ENCODE measurements at places on chromosomes 7 and 10. TPM values are rescaled to one million over a fixed set of nuclear protein-coding genes. Genes with fewer than 3 reads are reported as not detected.

Gene ZNF117
- total RNA-seq: 7.5 TPM

DNA sequence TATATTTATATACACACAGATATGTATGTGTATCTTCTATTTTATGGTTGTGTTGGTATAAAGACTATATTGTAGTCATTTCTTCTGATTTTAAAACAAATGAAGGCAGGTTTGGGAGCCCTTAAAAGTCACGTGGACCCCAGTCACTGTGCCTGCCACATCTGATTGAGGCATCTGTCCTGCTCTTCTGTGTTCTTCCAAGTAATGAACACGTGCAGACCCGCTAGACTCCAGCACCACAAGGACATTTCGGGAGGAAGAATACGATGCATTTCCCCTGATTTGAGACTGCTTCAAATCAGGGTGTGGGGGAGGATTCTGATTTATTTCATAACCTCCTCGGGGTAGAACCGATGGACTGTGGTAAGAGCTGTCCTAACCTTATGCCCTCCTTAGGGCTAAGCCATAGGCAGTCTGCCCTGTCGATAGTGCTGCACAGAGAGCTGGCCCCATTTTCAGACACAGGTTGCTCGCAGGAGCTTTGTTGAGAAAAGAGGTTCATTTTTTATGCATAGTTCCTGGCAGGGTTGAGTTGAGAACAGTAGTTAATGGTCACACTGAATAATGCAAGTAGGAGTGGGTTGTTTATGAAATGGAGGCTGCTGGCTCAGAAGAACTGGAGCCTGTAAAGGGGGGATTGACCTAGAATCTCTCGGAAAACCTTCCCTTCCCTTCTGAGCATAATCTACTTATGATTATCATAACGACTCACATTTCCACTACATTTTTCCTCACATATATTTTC, 55.0 kb upstream of the C10orf120 start:
- DNase-seq: no peak

DNA sequence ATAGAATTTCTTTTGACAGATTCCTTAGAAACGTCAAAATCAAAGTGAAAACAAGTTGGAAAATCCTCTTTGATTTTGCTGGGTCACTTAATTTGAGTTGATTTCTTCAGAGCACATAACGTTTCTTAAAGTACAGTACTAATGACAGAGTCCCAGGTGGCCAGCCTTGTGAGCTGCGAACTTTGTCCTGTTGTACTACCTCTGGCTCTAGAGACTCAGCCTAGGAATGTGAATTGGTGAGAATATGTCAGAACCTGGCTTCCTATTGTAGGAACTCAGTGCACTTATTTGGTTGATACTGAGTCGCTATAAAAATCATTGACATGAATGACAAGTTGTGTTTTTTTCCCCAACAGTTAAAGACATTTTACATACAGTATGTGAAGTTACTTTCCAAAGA, 20.2 kb downstream of the SDK1 start:
- DNase-seq: no peak

GRCh38 chr7:120867932-120868331, 10.0 kb upstream of the TSPAN12 start:
- no peak for DNase-seq

- no peak for DNase-seq
Measured at GRCh38 chr10:104113376-104113956, 8.5 kb upstream of the SFR1 start.

DNA sequence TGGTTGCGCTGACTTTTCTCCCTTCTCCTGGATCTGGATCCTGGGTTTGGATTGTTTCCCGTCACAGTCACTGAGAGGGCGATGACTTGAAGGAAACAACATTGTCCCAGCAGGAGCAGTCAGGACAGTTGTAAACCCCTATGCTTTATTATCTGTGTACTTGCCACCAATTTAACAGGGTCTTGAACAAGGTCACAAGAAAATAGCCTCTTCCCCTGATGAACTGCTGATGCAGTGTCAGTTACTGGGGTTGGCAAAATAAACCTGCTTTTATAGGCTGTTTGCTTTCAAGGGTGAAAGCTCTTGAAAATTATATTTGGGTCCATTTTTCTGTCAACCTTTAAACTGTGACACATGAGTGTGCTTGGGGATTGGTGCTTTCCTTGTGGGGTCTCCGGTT, 238.9 kb downstream of the ACTR3B start:
- DNase-seq: no peak

DNA sequence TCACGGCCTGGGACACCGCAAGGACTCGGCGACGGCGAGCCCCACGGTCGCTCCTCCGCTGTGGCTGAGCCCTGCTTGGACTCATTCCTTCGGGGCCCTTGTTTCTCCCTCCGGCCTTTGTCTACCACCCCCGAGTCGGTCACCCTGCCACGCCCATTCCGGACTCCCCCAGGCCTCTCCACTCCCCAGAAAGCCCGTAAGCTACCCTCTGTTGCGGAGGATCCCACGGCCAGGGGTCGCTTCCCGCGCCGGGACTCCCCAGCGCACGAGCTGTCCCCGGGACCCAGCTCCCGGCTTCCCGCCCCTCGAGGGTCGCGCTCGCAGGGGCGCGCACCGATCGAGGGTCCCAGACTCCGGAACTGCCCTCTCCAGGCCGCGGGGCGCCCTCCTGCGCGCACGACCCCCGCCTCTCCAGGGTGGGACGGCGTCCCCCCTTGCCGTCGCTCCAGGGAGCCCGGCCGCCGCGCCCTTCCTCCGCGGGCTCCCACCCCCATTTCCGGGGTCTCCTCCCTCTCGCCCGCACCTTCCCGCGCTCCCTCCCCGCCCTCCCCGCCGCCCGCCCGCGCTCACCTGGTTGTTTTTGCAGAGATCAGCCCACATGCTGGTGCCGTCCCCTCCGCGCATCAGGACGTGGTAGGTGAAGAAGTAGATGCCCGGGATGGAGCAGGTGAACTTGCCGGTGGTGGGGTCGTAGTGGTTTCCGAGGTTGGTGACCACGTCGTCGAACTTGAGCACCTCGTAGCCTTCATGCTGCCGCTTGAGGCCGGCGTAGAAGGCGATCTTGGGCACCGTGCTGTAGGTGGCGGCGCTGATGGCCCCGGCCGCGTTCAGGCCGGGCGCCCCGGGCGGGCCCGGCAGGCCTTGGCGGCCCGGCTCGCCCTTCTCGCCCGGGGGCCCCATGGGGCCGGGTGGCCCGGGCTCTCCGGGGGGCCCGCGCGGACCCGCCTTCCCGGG, 1.5 kb downstream of the C1QL3 start:
- DNase-seq: no peak

DNA sequence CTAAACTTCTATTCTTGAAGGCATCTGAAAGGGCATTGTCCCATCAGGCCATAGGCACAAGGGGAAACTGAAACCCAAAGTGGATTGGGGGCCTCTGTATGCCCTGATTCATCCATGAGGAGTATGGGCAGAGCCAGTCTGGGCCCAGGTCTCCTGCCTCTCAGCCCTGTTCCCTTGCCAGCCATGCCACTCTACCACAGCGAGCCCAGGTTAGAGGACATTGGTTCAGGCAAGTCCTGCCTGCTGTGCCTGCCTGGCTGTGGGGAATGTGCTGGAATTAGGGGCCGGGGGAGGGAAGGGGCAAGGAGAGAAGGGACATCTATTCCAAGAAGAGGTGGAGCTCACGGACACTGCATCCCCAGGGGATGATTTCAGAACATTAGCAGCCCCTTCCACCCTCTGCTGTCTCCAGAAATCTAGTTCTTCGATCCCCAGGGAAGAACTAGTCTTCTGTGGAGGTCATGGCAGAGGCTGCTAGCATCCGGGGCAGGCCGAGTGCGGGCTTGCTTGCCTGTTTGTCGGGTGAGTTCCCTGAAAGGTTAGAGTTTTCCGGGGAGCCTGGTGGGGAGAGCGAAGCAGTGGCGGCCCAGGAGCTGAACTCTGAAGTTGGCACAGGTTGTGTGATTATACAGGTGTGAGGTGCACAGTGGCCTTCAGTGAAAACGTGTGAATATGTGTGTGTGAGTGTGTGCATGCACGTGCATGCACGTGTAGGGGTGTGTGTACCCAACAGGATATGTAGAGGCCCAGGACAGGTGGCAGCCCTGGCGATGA, 37.8 kb downstream of the TBATA start:
- no peak for DNase-seq

GRCh38 chr10:74151879-74152722, 1.1 kb downstream of the ADK start:
- DNase-seq: no peak

Gene CYP2C19
- not detected for total RNA-seq

DNA sequence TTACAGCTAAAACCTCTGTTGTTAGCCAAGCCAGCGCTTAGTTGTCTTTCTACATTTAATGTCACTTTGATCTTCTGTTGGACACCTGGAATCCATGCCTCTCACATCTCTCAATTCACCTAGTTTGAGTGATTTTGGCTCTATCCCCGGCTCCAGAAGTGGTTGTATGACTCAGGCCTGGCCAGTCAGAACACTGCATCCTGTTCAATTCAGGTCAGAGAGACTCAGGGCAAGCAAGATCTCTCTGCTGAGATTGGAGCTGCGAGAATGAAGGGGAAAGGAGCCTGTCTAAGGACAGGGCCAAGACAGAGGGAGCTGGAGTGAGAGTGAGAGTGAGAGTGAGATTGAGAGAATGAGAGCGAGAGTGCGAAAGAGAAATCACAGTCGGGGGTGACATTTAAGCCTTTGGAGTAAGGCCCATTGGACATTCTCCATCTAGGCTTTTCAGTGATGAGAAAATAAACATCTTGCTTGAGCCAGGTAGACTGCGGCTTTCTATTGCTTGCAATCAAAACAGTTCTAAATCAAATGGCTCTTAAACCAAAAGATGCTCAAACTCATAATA, 83.3 kb upstream of the DYNC1I1 start:
- no peak for DNase-seq

GRCh38 chr7:28980451-28981160, 22.5 kb upstream of the TRIL start:
- no peak for DNase-seq

Gene CPA2
- 1.9 TPM for total RNA-seq

- DNase-seq: no peak
Measured at GRCh38 chr10:67043041-67043440, 117.2 kb downstream of the LRRTM3 start.

Gene IQUB
- total RNA-seq: not detected

DNA sequence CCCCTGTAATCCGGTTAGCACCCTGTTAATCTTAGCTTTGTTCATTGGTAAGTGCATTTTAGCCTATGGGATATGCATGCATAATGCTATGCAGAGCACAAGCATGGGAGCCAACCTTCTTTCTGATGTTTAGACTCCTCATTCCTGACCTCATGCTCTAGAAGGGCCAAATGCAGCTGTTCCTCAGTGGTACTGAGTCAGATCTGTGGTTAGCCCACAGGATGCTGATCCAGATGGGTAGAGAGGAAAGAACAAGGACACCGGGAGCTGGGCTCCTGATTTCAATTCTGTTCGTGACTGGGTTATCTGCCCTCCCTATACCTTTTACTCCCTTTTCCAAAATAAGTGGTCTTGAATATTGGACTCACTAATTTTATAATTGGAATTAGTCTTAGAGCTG, 31.7 kb upstream of the C10orf90 start:
- no peak for DNase-seq

All from GM12878 (cell line).